ENCODE measurements at places on chromosomes 5 and 9.

GRCh38 chr5:73495772-73496335, 2.4 kb upstream of the BTF3 start:
- no peak for DNase-seq

DNA sequence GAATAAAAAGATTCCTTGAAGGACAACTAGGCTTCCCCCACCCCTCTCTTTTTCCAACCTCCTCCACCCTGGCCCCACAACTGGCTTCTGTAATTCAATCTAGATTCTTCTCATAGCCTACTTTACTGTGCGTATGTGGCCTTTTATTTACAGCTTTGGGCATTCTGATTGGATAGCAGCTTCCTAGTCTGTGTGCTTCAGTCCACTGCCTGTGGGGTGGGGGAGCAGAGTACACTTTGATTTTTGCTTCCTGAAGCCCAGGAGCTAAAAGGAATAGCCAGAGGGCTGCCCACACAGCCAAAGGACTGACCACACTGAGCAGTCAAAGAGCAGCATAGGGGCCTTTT, 30.4 kb downstream of the RUSC2 start:
- DNase-seq: no peak

GRCh38 chr9:26166537-26166936, 488.3 kb upstream of the TUSC1 start:
- no peak for DNase-seq

DNA sequence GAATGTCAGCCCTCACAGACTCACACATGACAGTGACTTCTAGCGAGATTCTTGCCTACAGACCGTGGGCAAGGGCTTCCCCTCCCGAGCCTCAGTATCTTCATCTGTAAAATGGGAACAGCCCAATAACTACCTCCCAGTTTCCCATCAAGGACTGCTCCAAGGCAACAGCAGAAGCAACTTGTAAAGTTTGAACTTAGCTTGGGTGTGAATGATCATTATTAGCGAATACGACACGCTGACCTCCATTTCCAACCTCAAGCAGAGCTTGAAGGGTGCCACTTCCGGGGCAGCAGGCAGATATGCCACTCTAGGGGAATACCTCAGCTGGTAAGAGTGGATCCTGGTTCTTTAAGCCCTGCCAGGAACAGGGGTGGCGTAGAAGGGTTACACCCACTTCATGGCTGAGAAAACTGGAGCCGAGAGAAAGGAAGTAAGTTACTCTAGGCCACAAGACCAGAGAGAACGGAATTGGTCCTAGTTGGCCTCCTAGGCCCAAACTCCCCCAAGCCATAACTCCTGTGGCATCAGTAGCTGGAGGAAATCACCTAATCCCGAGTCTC, 2.0 kb downstream of the RNF44 start:
- DNase-seq: no peak

- no peak for DNase-seq
Observed at GRCh38 chr9:133415170-133415569, 2.6 kb downstream of the REXO4 start.

DNA sequence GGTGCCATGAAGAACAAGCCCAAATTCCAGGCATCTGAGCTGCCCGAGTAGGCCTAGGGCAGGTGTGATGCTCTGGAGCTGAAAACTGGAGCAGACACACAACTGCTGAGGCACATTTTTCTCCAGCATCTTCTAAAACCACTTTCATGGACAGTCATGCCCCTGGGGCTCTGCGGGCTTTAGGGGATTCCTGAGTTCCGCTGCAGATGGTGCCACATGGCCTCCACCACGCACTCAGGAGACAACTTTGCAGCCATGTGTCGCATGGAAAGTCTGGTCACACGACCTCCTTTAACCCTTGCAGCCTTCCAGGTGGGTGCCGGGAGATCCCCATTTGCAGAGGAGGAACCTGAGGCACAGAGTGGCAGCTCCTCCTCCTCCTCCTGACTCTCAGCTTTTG, 112.8 kb upstream of the SARDH start:
- no peak for DNase-seq

GRCh38 chr9:76159293-76159926, 234.8 kb downstream of the RFK start:
- DNase-seq: no peak

- peak; percentile 8 for DNase-seq
Observed at GRCh38 chr5:98977723-98978122, 48.9 kb upstream of the CHD1 start.

DNA sequence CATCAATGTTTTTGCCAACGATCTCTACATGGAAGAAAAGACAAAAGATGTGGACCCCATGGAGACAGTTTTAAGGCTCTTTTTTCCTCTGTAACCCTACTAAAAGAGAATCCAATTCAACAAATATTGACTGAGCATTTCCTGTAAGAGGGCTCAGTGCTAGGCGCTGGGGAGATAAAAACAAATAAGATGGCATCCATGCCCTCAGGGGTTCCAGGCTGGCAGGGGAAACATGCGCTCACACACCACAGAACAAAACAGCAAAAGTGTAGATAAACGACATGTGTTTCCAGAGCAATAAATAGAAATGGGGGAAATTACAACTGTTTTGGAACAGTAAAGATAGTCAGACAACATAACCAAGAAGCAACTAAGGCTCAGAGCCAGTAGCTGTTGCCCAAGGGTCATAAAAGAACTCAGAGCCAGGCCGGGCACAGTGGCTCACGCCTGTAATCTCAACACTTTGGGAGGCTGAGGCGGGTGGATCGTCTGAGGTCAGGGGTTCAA, 25.2 kb downstream of the ZNF608 start:
- DNase-seq: no peak

DNA sequence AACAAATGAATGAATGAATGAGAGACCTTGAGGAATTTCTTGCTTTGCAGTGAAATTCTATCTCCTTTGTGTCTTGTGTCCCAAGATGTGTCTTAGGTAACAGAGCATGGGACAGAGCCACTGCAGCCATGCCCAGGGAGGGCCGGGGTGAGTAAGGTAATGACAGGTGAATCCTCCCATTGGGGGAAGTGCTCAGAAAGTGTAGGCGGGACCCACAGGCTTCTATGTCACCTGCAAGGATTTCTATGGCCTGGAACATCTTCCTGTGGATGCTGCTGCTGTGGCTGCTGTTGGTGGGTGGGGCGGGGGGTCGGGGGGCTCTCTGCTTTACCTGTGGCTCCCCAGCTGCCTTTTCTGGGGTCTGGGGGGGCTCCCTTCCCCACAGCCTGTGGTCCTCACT, 133.6 kb upstream of the IER5L start:
- no peak for DNase-seq

- no peak for DNase-seq
Observed at GRCh38 chr9:94525396-94526035, 29.4 kb upstream of the PCAT7 start.

DNA sequence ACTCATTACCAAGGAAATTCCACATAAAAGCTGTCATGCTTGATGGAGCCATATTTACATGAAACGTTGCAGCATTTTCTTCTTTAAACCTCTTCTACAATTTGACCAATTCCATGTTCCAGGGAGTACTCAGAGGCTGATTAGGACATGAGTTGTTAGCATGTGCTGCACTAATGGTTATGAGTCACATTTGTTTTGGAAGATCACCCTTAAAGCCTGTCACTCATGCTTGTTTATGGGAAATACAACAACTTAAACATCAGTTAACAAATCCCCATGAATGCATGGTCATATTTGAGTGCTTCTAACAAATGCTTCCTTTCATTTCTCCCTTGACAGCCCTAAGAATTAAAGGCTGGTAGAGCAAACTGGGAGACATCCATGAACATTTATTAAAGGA, 156.1 kb downstream of the GHR start:
- peak; percentile 24 for DNase-seq

DNA sequence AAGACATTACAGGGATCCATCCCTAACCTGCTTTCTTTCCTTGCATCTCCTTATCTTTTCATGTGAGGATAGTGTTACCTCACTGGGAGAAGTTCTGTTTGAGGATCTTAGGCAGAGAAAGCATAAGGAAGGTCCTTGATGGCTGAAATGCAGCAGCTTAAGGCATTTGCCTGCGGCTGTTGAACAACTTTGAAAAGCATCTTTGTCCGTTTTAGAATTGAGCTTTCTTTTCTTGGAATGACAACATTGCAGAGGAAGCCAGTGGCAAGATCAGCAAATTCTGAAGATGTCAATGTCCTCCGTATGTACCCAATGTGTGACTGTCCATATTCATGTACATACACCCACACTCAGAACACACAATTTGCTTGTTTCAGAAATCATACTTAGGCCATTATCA, 436.2 kb downstream of the GABRG2 start:
- no peak for DNase-seq

DNA sequence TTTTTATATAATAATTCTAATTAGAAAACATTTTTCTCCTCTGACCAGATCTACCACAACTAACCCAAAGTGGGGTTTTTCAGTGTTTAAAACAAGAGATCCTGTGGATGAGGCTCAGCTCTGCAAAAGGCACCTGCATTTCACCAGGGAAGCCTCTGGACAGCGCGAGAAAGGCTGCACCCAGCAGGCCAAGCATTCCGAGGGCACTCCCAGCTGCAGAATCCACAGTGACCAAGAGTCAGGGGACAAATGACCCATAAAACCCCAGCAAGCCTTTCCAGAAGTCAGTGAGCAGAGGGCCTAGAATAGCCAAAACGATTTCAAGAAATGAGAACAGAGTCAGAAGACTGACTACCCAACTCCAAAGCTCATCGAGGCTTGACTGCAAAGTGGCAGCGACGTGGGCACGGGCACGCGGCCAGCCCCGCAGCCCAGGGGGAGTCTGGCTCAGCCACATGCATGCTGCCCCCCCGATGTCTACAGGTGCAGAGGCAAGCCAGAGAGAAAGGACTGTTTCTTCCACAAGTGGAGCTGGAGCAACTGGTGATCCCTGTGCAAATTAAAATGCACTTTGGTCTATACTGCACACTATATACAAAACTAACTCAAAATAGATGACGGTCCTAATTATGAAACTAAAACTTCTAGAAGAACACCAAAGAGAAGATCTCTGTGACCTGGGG, 26.2 kb downstream of the TPPP start:
- no peak for DNase-seq

- DNase-seq: no peak
Observed at GRCh38 chr5:176540956-176541337, 3.7 kb upstream of the RNF44 start.

DNA sequence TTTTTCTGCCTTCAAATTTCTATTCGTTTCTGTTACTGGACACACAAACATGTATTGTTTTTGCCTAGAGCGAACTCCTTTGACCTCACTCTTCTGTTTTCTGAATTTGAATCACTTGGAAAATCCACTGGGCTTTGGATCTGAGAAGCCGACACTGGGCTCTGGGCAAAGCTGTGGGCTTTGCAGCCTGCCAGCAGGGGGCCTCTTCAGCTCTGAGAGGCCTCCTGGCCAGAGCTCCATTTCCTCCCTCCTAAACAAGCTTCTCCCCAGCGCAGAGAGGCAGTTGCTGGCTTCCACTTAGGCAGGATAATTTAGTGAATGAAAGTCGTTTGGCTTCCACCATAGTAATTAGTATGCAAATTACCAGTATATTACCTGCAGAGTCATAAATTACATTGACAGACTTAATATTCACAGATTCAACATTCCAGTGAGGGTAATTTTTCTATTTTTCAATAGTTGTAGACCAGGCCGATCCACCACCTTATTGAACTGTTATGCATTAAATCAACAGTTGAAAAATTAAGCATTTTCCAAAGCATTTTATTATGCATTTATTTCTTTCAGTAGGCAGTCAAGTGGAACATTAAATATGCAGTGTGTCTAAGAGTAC, 104.0 kb upstream of the ZNF366 start:
- peak; percentile 34 for DNase-seq

DNA sequence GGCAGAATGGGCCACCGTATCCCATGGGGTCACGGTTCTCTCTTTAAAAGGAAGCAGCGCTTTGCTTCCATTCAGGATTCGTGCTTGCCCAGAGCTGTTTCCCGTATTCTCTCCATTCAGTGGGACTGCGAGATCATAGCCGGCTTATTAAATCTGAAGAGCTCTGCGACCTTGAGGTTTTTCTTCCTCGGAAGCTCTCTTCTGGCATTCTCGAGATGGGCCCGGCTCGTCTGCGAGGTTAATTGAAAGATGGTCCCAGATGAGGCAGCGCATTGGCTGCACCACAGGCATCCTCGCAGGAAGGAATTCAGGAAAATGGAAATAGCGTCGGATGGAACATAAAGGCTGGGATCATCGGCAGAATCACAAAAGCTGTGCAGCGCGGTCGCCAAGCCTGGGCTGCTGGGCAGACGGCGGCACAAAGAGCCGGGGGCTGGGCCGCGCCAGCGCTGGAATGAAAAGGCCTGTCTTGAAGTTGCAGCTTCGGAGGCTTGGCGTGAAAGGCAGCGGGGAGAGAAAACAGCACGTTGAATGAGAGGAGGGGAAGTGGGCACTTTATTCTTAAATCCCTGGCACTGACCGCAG, 236.2 kb downstream of the IRX2 start:
- no peak for DNase-seq

DNA sequence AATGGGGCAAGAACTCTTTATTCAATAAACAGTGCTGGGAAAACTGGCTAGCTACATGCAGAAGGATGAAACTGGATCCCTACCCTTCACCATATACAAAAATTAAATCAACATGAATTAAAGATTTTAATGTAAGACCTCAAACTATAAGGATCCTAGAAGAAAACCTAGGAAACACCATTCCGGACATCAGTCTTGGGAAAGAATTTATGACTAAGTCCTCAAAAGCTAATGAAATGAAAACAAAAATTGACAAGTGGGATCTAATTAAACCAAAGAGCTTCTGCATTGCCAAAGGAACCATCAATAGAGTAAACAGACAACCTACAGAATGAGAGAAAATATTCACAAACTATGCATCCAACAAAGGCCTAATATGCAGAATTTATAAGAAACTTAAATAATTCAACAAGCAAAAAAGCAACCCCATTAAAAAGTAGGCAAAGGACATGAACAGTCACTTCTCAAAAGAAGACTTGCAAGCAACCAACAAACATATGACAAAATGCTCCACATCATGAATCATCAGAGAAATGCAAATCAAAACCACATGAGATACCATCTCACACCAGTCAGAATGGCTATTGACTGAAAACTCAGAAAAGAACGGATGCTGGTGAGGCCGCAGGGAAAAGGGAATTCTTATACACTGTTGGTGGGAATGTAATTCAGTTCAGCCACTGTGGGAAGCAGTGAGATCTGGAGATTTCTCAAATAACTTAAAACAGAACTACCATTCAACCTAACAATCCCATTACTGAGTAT, 104.3 kb upstream of the MAP3K1 start:
- DNase-seq: no peak

DNA sequence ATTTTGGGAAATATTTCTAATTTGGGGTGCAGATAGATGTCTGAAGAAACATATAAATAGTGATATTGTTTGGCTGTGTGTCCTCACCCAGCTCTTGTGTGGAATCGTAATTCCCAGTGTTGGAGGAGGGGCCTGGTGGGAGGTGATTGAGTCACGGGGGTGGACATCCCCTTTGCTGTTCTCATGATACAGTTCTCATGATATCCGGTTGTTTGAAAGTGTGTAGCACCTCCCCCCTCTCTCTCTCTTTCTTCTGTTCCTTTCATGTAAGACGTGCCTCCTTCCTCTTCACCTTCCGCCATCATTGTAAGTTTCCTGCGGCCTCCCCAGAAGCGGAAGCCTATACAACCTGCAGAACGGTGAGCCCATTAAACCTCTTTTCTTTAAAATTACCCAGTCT, 11.4 kb upstream of the ADAMTS16 start:
- no peak for DNase-seq

GRCh38 chr9:32854271-32854670, 70.9 kb downstream of the TMEM215 start:
- no peak for DNase-seq

- no peak for DNase-seq
Observed at GRCh38 chr5:129096382-129096991, 1.9 kb downstream of the ISOC1 start.
